Aorta (tissue), 5 donors: ENCODE measurements at places on chromosomes 1 and 21. TPM values are rescaled to one million over a fixed set of nuclear protein-coding genes. Genes with fewer than 3 reads are reported as not detected.

DNA sequence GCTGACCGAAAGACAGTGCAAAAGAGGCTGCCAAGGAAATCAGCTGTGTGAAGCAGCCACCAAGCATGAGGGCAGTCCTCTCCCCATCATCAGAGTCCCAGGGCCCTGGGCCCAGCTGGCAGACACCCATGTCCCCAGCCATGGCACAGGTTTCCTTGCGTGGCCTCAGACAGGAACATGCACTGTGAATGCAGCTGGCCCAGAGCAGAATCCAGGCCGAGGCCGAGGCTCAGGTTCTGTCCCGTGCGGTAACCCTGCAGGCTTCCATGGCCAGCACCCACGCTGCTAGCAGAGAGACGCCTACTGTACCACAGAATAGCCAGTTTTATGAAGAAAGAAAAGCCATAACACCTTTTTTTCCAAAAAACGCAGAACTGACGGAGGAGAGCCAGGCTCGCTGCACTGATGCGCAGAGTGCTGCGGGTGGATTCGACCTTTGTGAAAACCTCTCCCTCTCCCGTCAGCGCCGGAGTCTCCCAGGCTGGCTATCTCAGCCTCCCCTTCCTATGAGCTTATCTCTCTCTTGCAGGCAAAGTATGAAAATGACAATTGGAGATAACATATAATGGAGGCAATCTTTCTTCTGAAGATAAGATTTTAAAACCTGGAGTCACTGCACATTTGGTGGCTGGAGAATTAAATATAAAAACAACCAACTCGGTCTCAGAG lies 106.6 kb downstream of the NPHP4 start:
- no peak for DNase-seq

DNA sequence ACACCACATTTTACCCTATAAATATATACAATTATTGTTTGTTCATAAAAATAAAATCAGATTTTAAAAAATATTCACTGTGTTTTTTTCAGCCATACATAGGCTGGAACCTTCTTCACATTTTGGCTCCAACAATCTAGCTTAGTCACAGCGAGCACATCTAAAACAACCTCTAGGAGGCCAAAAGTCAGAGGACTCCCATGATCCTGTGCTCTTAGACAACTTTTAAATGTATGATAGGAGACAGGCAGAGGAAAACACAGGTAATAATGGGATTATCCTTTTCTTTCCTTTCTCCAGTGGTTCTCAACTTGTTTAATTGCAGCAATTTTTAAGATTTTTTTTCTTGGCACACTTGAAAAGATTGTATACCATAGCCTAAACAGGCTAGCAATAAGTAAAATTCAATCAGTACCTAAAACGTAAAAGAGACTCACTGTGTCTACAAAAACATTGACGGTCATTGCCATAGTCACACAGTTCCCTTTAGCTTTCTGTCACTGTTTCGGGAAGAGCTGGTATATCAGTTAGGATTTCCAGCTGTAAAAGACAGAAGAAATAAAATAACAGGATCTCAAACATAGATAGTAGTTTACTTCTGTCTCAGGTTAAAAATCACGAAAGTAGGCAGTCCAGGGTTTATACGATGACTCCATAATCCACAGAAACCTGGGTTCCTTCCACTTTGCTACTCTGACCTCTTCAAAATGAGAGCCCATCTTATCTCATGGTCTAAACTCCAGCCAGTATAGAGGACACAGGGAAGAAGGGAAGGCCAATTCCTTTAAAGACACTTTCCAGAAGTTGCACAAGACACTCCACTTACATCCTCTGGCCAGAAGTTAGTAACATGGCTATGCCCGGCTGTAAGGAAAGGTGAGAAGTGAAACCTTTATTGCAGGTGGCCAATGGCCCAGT lies 39.2 kb upstream of the CR1L start:
- no peak for DNase-seq

GRCh38 chr1:93111561-93111960 lies 32.5 kb downstream of the MTF2 start:
- no peak for DNase-seq

DNA sequence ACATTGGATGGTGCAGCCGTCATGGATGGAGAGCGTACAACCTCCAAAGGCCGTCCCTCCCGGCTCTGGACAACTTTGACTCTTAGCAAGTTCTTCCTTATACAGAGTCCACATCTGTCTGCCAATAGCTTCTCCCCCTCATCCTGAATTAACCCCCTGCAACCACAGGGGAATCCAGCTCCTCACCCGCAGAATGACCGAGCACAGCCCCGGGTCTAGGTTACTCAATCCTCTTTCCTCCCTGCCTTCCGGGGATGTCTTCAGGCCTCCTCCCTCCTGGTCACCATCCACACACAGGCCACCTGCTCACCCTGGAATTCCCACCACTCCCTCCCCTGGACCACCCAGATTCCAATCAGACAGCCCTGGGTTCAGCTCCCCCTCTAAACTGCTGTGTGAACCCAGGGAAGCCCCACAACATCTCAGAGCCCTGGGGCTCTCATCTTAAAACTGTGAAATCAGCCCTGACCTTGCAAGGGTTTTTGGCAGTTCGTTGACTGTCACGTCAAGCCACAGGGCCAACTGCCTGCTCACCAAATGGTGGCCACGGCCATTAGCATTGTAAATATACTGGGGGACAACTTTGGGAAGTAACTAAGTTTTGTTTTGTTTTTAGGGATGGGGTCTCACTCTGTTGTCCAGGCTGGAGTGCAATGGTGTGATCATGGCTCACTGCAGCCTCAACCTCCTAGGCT lies 54.2 kb downstream of the HSPG2 start:
- peak; percentile 32 for DNase-seq

The SLC22A15 gene
- 6.6 TPM for total RNA-seq
